Stimulated activated CD4-positive, alpha-beta T cell treated with anti-CD3 and anti-CD28 coated beads, Interleukin-12 subunit alpha, Interleukin-12 subunit beta, amount 100 ng/mL, for 24 hours (primary cell): ENCODE measurements at places on chromosomes 7 and 10.

DNA sequence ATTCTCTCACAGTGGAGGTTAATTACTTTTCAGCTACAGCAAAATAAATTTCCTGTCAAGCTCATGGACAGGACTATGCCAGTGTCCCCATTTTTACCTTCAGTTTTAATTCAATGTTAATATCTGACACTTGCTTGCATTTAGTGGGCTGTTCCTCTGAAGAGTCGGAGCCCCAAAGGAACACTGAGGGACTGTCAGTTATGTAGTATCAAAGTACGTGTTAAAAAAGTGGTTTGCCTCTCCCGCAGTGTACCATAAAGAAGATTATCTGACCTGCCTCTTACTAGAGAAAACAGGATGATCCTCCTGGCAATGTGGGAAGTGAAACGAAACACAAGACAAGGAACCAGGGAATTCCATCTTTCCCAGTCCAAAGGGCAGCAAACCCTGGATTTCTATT is 1010.9 kb upstream of the PHF14 start:
- DNase-seq, result no peak

GRCh38 chr7:107152011-107152410 is 16.8 kb upstream of the HBP1 start:
- no peak for DNase-seq

- DNase-seq, result no peak
Observed at GRCh38 chr10:101878869-101879268, 35.3 kb upstream of the KCNIP2 start.

DNA sequence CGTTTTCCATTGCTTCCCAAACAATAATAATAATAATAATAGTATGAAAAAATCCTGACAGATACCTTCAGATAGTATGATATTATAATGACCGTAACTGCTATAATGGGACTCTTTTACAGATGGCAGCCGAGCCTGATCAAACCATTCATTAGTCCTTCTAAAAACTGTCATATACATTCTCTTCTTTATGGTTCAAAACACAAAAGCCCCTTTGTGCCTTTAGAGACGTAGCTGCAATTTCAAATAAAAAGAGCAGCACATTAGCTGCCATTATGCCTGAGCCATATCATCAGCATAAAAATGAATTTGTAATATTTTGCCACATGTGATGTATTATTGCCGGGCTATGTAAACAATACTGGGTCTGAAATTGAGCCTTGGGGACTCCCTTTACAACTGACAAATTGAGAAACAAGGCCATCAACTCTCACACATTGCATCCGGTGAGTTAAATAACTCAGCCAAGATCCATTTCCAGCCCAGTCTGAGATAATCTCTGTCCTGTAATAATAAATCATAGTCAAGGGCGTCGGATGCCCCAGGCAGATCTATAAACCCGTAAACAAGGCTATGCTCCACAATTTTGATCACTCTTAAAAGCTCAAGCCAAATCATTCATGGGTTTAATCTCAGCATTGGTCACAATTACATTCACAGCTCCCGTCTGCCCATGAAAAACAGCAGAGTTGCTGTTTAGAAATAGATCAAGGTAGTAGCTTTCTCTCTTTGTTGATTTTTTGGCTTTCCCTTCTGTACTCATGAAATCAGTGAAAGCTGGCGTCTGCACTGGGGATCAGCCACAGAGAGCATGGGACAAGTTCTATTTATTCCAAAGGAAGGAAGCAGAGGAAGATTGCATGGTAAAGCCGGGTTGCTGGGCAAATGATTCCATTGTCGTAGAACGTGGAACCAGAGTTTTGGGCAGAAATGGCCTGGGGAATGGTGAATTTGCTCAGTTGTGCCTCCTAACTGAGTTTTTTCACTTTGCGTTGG is 150.1 kb upstream of the BMPER start:
- no peak for DNase-seq

DNA sequence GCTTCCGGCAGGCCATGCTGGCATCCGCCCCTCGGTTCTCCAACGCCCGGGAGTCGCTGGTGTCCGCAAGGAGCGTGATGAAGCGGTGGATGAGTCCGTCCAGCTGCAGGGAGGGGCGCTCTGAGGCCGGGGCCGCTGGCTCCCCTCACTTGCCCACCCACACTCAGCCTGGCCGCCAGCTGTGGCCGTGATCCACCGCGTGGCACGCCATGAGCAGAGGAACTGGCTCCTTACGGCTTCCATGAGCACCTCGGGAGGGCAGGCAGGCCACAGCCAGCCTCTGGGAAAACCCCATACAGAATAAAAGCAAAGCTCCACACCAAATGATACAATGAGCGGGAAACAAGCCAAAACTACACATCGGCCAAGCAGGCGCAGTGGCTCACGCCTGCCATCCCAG is 15.5 kb upstream of the MICALL2 start:
- no peak for DNase-seq

- DNase-seq, result no peak
Observed at GRCh38 chr7:149225656-149226055, 13.8 kb upstream of the ZNF212 start.

GRCh38 chr7:1915956-1916600 is 246.0 kb downstream of the ELFN1 start:
- no peak for DNase-seq

GRCh38 chr7:108193594-108194498 is 63.7 kb upstream of the LAMB4 start:
- no peak for DNase-seq
